HEK293T (cell line): ENCODE measurements at places on chromosomes 12 and 14.
A peak's percentile ranks its signal among the peaks of the same experiment; 100 is the strongest.

- no peak for DNase-seq
Measured at GRCh38 chr12:22014041-22014782, 31.8 kb upstream of the CMAS start.

- no peak for DNase-seq
Measured at GRCh38 chr14:99327458-99328250, 55.7 kb upstream of the BCL11B start.

- no peak for DNase-seq
Measured at GRCh38 chr12:26360062-26360461, 164.7 kb downstream of the SSPN start.

- DNase-seq = peak; percentile 23
Measured at GRCh38 chr12:31368666-31369361, 42.9 kb upstream of the SINHCAF start.

GRCh38 chr12:57233357-57234232, 4.1 kb downstream of the SHMT2 start:
- no peak for DNase-seq
